Foreskin melanocyte (primary cell): ENCODE measurements at places on chromosomes 5 and 9.

GRCh38 chr9:17017931-17018491 lies 116.8 kb upstream of the CNTLN start:
- DNase-seq = no peak

- DNase-seq = no peak
Measured at GRCh38 chr5:90097082-90097477, 312.5 kb downstream of the CETN3 start.

- no peak for DNase-seq
Measured at GRCh38 chr5:159179529-159180305, 29.6 kb downstream of the RNF145 start.

DNA sequence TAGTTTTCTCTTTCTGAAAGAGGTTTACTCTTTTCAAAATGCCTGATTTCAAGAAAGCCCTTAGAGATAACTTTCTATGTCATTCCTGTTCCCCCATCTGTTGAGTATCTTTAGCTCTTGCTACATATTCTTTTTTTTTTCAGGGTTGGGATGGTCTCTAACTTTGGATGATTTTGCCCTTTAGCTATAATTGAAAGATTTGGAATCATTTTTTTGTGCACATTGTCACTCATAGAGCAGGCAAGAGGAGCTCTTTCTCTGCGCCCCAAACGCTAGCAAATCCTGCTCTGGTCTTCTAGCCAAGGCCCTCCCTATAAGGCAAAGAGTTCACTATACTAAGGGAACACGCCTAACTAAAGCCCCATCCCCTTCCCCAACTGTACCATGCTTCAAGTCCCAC lies 316.9 kb downstream of the TMEM232 start:
- no peak for DNase-seq

- no peak for DNase-seq
Measured at GRCh38 chr5:88683506-88684135, 199.4 kb downstream of the MEF2C start.

DNA sequence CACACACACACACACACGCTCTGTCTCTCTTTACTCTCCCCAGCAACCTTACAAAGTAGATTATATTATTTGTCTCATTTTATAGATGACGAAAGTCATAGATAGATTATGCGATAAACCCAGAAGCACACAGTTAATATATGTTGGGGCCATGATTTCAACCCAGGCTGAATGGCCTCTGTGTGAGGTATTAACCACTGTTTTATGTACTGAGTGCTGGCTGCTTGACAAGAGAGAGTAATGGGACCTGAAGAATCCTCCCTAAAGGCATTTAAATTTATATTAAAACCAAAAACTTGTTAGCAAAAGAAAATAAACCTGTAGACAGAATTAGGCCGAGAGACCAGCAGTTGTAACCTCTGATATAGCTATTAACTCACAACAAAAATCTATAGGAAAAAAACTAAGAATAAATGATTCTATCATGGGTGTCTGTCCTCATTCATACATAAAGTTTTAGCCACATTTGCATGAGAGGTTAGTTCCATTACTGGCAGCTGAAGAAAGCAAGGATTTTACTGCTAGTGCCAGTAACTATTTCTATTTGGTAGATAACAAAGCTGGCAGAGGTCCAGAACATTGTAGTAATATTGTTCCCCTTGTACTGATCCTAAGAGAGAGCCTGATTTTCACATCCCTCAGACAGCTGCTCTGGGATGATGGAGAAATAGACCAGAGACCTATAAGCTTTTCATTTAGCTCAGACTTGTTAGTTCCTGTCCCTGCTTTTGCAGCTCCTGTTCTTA lies 250.9 kb downstream of the ADGRV1 start:
- no peak for DNase-seq

GRCh38 chr5:131363811-131364506 lies 100.1 kb downstream of the CDC42SE2 start:
- no peak for DNase-seq

DNA sequence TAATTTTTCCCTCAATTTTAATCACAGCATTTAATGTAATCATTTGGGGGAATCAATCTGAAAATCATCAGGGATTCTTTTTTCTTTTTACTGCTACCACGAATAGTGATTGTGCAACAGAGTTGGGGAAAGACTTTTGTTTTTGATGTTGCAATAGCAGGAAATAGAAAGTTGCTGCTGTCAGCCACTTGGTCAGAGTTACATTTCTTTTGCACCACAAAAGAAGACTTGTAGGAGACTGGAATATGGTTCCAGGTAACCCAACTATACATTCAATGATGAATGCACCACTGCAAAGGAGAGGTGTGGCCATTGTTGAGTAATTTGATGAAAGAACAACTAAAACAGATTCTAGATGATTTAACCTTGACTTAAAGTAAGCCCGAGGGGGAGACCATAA lies 46.3 kb upstream of the PALM2AKAP2 start:
- DNase-seq = no peak

DNA sequence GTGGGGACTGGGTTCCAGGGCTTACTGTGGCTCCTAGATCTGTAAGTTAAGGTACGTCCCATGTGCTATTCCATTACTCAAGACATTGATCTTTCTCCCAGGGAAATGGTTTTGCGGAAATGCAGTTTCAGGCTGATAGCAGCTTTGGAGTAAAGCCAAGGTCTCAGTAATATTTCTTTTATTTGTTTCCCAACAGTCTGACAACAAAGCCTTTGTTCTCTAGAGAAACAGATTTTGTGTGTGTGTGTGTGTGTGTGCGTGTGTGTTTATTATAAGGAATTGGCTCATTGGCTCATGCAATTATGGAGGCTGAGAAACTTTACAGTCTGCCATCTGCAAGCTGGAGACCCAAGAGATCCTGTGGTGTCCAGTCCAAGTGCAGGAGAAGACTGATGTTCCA lies 12.1 kb upstream of the POC5 start:
- DNase-seq = peak; percentile 93

- peak; percentile 24 for DNase-seq
Measured at GRCh38 chr5:151005950-151006576, 14.3 kb upstream of the GPX3 start.

DNA sequence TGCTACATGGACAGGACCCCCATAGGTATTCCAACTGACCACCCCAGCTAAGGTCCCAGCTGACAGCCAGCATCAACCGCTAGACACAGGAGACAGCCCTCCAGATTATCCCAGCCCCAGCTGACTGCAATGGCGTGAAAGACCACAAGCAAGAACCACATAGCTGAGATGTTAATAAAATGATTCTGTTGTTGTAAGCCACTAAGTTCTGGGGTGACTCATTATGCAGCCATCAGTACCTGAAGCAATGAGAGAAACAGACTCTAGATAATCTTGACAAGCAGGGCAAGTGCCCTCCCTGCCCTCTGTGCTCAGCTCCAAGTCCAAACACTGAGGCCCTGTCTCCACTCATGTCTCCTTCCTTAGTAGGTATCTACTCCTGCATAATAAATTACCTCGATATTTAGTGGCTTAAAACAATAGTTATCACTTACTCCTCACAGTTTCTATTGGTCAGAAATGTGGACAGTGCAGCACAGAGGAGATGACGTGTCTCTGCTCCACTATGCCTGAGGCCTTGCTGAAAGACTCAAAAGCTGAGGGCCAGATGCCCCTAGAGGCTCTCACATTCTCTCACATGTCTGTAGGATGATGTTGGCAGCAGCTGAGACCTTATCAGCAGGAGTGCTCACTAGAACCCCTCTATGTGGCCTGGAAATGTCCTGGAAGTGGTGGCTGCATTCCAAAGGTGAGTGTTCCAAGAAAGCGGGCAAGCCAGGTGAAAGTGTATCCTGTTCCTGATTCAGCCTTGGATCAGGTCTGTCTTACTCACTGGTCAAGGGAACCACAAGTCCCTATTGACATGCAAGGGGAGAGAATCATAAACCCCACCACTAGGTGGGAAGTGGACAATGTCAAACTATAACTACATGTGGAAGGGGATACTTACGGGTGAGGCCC lies 2.5 kb downstream of the MGAT1 start:
- no peak for DNase-seq

- DNase-seq = no peak
Measured at GRCh38 chr5:147939431-147940114, 33.2 kb upstream of the C5orf46 start.

- no peak for DNase-seq
Measured at GRCh38 chr9:133715295-133715865, 22.8 kb downstream of the SARDH start.

DNA sequence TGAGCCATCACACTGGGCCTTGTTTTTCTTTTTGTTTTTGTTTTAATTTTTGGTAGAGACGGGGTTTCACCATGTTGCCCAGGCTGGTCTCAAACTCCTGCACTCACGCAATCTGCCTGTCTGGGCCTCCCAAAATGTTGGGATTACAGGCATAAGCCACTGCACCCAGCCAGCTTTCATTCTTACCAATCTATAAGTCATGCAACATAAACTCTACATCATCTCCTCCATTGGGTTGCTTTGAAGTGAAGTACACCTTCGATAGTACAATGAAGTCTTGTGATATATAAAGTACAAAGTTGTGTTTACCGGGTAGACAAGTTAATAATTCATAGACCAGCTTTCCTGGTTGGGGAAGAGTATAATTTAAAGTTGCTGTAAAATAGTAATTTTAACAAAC lies 8.8 kb upstream of the CDK7 start:
- no peak for DNase-seq

DNA sequence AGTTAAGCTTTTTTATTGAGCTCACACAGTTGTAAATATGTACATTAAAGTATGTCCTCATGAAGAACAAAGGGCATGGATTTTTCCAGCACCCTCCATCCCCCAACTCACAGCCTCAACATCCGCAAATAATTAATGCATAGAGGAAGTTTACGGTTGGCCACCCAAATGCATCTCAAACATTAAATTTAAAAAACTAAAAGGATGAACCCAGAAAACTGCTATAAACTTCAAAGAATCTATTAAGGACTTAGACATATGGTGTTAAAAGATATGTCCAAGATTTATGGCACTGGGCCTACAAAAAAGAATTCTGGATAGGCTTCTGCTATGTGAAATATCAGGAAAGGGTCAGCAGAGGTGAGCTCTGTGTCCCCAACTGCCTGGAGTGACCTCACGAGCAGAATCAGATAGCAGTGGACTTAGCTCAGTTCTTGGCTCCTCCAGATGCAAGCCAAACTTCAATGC lies 54.0 kb upstream of the TNC start:
- DNase-seq = no peak

GRCh38 chr5:125154301-125155110 lies 408.1 kb upstream of the ZNF608 start:
- DNase-seq = no peak

- peak; percentile 27 for DNase-seq
Measured at GRCh38 chr5:135032999-135033861, 798 bp downstream of the PITX1 start.

DNA sequence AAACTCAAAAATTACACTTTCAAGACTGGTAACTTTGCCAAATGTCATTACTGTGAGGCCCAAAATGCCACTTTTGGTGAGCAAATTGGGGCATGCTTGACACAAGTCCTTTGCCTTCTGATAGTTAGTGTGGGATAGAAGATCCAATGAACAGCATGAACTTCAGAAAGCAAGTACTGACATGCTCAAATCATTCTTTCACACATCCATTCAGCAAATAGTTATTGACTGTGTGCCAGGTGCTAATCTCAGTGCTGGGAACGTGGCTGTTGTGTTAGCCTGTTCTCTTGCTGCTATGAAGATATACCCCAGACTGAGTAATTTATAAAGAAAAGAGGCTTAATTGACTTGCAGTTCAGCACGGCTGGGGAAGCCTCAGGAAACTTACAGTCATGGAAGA lies 247.0 kb downstream of the CHSY3 start:
- no peak for DNase-seq

GRCh38 chr5:10578293-10578665 lies 14.4 kb downstream of the ANKRD33B start:
- DNase-seq = no peak

GRCh38 chr5:8213701-8214240 lies 344.8 kb downstream of the MTRR start:
- no peak for DNase-seq

GRCh38 chr9:115939065-115939765 lies 214.4 kb upstream of the PAPPA start:
- DNase-seq = peak; percentile 76

DNA sequence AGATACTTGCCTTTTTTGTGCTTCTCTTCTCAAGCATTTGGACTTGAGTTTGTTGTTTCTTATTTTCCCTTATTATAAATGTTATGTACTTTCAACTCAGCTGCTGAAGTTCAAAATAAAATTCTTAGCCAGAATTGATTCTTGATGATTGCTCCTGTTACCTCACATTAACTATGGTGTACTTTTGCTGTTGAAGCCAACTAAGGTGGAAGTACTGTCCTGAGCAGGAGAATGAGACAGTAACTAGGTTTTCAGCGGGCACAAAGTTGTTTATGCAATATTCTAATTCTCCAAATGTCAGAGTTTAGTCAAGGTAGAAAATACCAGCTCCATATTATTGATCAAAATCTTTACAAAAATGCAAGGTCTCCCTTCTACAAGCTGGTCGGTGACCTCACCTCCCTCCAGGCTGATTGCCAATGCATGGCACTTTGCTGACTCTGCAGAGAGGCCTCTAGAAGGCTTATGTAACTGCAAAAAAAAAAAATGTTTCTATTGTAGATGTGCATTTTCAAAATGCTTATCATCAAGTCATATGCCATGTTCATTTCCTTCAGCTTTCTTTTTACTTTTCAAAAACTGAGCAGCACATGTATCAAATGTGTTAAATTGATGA lies 1783.5 kb upstream of the WWC1 start:
- DNase-seq = no peak

GRCh38 chr9:87259543-87260518 lies 237.8 kb upstream of the DAPK1 start:
- no peak for DNase-seq

DNA sequence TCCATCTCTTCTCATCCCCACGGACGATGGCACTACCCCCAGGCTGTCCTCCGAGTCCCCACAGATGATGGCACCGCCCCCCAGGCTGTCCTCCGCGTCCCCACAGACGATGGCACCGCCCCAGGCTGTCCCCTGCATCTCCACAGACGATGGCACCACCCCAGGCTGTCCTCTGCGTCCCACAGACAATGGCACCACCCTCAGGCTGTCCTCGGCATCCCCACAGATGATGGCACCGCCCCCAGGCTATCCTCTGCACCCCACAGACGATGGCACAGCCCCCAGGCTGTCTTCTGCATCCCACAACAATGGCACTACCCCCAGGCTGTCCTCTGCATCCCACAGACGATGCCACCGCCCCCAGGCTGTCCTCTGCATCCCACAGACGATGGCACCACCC lies 57.4 kb upstream of the PTCH1 start:
- no peak for DNase-seq

GRCh38 chr5:94072116-94072515 lies 330.7 kb upstream of the POU5F2 start:
- no peak for DNase-seq

- no peak for DNase-seq
Measured at GRCh38 chr5:73983644-73984043, 357.6 kb downstream of the ARHGEF28 start.
